ENCODE measurements at places on chromosomes 4 and X.

DNA sequence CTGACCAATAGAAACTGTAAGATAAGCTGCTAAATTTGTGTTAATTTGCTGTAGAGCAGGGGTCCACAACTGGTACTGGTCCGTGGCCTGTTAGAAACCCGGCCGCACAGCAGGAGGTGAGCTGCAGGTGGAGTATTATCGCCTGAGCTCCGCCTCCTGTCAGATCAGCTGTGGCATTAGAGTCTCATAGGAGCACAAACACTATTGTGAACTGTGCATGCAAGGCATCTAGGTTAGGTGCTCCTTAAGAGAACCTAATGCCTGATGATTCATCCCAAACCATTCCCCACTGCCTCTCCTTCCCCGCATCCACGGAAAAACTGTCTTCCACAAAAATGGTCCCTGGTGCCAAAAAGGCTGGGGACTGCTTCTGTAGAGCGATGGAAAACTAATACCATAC lies 19.7 kb downstream of the FBXW7 start:
- no peak for DNase-seq

- no peak for DNase-seq
Observed at GRCh38 chrX:135454816-135455215, 33.1 kb downstream of the SMIM10L2A start.

DNA sequence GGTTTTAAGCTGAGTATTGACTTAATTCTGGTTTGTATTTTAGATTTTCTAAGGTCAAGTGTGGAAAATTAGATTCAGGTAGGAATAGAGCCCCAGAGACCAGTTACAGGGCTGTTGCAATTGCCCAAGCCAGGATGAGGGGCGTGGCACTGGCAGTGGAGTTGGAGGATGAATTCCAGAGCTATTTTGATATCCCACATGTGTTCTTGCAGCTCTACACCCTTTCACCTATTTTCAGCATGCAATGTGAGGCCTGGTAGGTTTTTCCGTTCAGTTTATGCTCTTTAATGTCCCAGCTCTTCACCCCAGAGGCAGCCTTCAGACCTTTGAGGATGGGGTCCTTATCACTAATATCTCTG lies 17.9 kb upstream of the OGT start:
- no peak for DNase-seq

DNA sequence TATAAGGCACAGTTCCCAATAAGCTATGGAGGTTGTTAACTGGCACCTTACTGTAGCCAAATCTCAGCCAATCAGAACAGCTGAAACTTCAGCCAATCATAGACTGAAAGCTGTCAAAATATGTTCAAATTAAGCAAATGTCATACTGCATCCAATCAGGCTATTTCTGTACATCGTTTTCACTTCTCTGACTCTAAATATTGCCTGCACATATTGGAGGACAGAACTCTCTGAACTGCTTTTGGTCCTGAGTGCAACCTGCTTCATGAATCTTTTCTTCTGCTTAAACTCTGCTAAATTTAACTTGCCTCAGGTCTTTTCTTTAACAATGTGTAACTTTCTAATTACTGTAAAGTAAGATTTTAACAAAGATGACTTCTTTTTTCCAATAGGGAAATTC lies 1198.9 kb upstream of the PCDH7 start:
- DNase-seq = no peak

DNA sequence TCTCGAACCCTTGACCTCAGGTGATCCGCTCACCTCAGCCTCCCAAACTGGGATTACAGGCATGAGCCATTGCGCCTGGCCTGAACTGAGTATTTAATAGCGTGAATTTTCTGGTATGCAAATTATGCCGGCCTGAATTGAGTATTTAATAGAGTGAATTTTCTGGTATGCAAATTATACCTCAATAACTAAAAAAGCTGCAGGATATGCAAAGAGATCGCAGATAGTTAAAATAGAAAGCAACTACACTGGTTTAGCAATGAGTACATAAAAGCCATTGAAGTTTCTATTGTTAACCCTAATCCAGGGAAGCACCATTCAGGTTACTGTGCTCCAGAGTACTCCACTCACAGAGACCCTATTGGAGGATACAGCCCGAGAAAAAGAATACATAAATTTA lies 22.8 kb downstream of the FBXW7 start:
- no peak for DNase-seq

DNA sequence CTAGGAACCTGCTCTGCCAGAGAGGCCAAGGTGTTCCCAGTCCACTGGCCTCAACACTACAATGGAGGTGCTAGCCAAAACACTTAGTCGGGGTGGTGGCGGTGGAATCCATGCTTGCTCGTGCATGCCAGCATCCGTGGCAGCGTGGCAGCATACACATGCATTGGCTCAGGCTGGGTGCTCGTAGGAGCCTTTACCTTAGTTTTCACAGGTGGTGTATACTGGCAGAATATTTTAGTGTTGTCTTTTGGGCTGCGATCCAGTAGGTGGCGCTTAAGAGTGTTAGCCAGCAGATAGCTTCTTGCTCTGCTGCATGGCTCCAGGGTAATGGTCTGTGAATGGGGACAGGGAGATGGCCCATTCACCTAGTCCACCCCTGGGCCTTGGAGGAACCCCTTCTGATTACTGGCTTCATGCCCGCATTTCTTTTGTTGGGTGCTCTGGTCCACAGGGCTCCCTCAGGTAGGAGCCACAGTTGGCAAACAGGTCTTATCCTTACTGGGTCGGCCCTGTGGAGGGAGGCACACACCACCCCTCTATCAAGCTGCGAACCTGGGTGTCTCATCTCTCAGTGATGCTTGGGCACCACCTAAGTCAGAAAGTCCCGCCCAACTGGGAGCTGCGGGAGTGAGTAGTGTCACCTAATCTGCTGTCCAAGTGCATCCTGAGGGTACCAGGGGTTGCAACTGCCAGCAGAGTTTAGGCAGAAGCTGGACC lies 40.0 kb downstream of the RIPPLY1 start:
- no peak for DNase-seq

DNA sequence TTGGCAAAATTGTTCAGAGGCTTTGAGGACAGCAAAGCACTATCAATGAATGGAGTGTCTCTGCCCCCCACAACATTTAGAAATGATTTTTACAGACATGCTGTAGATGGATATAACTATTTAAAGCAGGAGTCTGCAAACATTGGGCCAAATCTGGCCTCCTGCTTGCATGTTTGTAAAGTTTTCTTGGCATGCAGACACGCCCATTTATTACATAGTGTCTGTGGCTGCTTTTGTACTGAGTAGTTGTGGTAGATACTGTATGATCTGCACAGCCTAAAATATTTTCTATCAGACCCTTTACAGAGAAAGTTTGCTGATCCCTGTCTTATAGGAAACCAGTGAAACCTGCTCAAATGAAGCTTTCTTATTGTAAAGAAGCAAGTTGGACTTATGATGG lies 45.5 kb upstream of the PHEX start:
- no peak for DNase-seq

GRCh38 chr4:179625406-179625805 lies 2183.2 kb upstream of the AGA start:
- DNase-seq = no peak

DNA sequence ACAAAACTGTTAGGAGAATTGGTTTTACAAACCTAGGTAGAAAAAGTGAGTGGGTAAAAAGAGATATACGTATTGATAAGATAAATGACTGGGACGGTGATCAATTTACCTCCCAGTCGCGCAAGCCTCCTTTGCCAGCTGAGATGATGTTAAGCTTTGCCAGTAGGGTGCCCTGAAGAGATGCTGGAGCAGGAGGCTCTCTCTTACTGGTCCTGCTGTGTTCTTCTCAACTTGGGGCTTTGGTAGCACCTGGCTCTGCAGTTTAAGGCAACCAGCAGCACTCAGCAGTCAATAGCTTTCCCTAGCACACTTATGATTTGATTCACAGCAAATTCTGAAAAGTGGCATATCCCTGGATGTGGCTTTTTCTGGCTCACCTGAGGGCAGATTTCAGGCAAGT lies 1461.7 kb downstream of the ADGRL3 start:
- no peak for DNase-seq

GRCh38 chr4:140673729-140674128 lies 82.5 kb downstream of the TBC1D9 start:
- DNase-seq = no peak

DNA sequence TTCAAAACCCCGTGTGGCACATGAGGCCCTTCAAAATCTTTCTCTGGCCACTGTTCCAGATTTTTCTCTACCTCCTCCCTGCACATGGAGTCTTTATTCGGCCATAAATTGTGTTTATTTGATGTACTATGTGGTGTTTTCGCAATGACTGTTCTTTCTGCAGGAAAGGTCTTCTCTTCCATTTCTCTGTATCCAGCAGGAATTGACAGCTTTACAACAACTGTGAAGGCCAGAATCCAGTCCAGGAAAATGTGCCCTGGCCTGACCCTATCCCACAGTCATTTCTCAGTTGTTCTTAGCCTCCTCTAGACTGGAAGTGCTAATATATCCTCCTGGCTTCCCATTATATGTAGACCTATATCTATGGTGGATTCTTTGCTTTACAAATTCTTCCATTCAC lies 191.4 kb downstream of the COL25A1 start:
- DNase-seq = no peak

- DNase-seq = no peak
Observed at GRCh38 chr4:143643399-143643798, 57.1 kb downstream of the FREM3 start.

- DNase-seq = no peak
Observed at GRCh38 chr4:186557061-186557460, 1.7 kb upstream of the MTNR1A start.

- no peak for DNase-seq
Observed at GRCh38 chr4:151652841-151653547, 107.8 kb downstream of the GATB start.

DNA sequence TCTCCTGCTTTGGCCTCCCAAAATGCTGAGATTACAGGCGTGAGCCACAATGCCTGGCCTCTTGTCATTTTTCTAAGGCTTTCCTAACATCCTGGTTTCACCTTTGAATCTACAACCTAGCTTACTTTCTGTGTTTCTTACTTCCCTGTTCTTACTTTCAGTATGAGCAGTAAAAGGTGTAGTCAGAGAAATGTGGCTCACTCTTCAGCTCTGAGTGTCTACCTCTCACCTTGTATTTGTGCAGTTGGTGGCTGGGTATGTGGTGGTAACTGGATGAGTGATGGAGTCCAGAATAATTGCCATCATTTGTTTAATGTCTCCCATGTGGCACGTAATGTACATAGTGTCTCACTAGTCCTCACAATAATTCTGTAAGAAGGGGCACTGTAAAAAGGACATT lies 19.1 kb upstream of the CXCL11 start:
- no peak for DNase-seq

- no peak for DNase-seq
Observed at GRCh38 chr4:73422458-73422752, 13.6 kb upstream of the AFP start.

DNA sequence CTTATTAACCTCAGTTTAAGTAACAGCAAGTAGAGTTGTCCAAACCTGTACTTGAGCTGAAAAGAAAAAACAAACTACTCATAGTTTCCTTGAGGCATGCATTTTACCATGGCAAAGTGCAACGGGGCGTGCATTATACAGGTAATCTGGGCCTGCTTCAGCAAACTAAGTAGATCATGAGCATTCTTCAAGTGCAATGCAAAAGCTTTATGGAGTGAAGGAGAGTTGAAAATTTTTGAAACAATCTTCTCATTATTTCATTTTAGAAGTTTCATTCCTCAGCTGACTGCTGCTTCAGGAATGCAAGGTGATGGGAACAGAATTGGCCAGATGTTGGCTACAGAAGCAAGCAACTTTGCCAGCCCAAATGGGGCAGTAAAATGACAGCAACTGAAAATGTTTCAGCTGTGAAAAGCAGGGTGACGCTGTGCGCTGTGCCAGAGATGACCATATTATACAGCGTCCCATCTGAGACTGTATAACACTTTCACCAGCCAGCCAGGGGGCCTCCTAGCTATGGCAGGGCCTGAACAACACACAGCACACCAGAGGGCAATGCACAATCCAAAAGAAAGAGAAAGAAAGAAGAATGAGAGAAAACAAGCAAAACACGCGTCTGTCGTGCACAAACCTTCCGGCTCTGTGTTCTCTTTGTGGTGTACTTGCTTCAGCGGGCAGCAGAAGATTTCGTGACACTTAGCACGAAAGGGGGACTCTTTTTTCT lies 145.5 kb upstream of the FGF13 start:
- no peak for DNase-seq

GRCh38 chr4:67723949-67724348 lies 23.0 kb upstream of the UBA6 start:
- DNase-seq = no peak

GRCh38 chrX:103073467-103073866 lies 9.5 kb upstream of the BEX1 start:
- DNase-seq = no peak

- no peak for DNase-seq
Observed at GRCh38 chrX:104400387-104400786, 145.7 kb upstream of the ESX1 start.

DNA sequence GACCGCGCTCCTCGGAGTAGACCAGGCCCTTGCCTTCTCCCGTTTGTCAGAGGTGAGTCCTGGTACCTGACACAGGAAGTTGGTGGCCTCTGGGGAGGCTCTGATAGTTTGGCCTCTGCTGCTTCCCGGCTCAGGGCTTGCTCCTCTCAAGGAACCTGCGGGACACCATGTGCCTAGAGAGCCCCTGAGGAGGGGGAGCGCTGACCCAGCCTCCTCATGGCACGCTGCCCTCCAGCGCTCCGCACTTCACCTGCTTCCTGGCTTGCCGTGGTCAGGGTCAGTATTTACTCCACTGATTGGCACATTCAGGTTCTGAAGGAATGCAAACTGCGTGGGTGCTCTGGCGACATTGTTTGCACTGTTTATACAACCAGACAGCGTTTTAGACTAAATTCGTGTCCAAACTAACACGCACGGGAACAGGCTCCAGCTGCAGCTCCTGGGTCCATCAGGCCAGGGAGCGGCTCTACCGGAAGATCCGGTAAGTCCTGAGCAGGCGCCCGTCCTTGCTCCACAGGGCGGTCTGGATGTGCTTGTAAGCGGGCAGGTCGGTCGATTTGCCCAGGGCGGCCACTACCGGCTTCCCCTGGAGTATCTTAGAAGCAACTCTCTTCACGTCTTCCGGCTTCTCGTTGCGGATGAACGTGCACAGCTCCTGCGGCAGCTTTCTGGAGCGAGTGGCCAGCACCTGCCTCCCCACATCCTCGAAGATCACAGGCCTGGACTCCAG lies 121.6 kb upstream of the GRID2 start:
- no peak for DNase-seq

- DNase-seq = no peak
Observed at GRCh38 chr4:146582864-146583263, 55.8 kb upstream of the POU4F2 start.

DNA sequence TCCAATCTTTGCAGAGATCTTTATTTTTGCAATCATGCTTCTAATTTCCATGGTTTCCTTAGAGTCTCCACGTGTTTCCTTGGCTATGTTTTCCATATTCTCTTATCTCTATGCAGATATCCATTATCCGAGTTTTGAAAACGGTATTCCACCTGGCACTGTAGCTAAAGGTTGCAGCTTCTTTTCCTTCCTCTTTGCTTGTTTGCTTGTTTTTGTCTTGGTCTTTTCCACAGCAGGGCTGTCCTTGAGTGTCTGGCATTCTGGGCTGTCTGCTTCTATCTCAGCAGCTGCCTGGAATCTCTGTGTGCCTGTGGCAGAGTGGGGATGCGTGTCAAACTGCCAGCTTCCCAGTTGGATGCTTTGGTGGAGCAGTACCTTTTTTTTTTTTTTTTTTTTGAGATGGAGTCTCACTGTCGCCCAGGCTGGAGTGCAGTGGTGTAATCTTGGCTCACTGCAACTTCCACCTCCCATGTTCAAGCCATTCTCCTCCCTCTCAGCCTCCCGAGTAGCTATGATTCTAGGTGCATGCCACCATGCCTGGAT lies 46.9 kb downstream of the WFS1 start:
- DNase-seq = no peak

- no peak for DNase-seq
Observed at GRCh38 chr4:102817613-102818268, 9.6 kb downstream of the UBE2D3 start.

Data from stimulated activated CD4-positive, alpha-beta T cell treated with anti-CD3 and anti-CD28 coated beads, Interleukin-4, amount 100 ng/mL, for 48 hours (primary cell).